ENCODE measurements at places on chromosomes 4 and X. TPM values are rescaled to one million over a fixed set of nuclear protein-coding genes. Genes with fewer than 3 reads are reported as not detected.

The GLRA2 gene
- total RNA-seq = not detected

The COX7B2 gene
- not detected for total RNA-seq

The TLR2 gene
- total RNA-seq = 0.94 TPM

The NOX1 gene
- not detected for total RNA-seq

The FRYL gene
- 43.1 TPM for total RNA-seq

The POU3F4 gene
- not detected for total RNA-seq

DNA sequence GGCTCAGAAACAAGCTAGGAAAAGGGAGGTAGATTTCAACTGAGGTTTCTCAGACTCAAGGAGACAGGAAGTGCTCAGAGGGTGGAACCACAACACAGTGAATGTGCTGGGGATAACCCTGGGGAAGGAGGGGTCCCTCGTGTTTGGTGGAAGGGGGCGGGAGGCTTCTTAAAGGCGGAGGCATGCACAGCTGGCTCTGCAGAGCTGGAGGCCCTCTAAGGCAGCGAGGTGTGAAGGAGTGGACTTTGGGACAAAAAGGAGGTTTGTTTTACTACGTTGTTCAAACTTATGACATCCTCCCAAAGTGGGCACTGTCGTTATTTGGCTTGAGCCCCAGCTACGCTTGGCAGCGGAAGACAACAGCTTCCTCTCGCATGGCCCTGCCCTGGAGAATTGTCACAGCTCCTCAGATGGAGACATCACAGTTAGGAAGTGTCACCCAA, 21.7 kb upstream of the MTM1 start:
- no peak for DNase-seq
- no peak overlapping the region for H3K4me3 ChIP-seq
- H3K27me3 ChIP-seq = no peaks in the 10 kb centered on the region
- no peak overlapping the region for H3K27ac ChIP-seq
- H3K36me3 ChIP-seq = no peaks in the 10 kb centered on the region

DNA sequence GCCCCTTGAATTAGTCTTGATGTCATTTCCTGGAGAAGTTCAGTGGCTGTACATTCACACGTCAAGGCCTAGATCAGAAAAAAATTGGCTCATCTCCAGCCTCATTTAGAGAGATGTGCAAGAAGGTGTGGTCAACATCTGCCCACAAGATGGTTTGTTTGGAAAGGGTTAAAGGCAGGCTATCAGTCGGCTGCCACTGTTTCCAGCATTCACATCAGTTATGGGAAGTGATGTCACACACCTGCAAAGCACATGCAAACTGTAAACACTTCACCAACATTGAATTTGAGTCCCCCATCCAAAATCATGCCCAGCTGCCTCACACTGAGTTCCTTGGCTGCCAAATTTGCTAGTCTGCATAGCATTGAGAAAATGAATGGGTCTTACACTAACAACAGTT, 498.3 kb upstream of the INTU start:
- H3K27me3 ChIP-seq = no peaks in the 10 kb centered on the region
- DNase-seq = no peak
- H3K4me3 ChIP-seq = no peak overlapping the region
- no peaks in the 10 kb centered on the region for H3K36me3 ChIP-seq
- no peaks in the 10 kb centered on the region for H3K4me1 ChIP-seq

- H3K4me1 ChIP-seq = peaks cover 28% of the 10 kb centered on the region
- H3K27me3 ChIP-seq = no peaks in the 10 kb centered on the region
Observed at GRCh38 chr4:27000820-27001219, 140.2 kb downstream of the STIM2 start.

DNA sequence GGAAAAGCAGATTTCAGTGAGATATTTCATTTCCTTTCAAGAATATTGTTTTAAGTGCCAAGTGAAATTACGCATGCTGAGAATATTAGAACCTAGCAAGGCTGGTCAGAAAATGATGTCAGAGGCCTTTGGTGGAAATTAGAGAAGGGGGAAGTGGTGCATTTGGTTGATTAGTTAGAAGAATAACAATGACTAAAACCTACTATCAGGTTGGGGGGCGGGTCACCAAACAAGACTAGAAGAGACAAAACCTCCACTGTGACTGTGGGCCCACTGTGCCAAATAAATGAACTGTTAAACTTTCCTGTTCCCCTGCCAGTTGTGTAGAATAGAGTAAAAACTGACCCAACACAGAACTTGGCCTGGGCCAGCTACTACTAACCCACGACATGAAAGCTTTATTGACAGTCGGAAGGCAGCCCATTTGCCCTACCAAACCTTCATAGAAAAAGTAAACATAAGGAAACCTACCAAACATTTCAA, 2.9 kb downstream of the RAPGEF2 start:
- no peaks in the 10 kb centered on the region for H3K36me3 ChIP-seq
- H3K27ac ChIP-seq = no peak overlapping the region
- H3K27me3 ChIP-seq = peaks cover 3% of the 10 kb centered on the region
- peaks cover 41% of the 10 kb centered on the region for H3K4me1 ChIP-seq
- no peak for DNase-seq

DNA sequence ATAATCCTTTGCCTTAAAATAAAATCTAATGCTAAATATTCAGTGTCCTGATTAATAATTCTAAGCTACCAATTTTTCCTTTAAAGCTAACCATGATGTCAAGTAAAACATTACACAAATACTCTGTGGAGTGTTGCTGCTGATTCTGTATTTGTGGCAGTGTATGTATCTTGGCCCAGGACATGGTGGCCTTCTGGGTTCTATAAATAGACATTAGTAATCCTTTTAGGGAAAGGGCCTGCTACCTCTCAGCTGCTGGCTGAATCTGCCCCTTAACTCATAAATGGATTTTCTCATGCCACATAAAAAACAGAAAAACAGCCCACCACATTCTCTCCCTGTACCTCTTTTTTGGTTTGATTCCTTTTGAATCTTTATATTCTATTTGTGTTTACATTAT, 1.2 kb upstream of the XK start:
- DNase-seq = no peak
- no peaks in the 10 kb centered on the region for H3K36me3 ChIP-seq
- no peak overlapping the region for H3K4me3 ChIP-seq
- H3K4me1 ChIP-seq = no peaks in the 10 kb centered on the region

GRCh38 chr4:124703154-124703553, 9.4 kb downstream of the ANKRD50 start:
- no peaks in the 10 kb centered on the region for H3K4me1 ChIP-seq
- no peak overlapping the region for H3K27ac ChIP-seq
- no peaks in the 10 kb centered on the region for H3K27me3 ChIP-seq
- H3K4me3 ChIP-seq = no peak overlapping the region
- no peak for DNase-seq

DNA sequence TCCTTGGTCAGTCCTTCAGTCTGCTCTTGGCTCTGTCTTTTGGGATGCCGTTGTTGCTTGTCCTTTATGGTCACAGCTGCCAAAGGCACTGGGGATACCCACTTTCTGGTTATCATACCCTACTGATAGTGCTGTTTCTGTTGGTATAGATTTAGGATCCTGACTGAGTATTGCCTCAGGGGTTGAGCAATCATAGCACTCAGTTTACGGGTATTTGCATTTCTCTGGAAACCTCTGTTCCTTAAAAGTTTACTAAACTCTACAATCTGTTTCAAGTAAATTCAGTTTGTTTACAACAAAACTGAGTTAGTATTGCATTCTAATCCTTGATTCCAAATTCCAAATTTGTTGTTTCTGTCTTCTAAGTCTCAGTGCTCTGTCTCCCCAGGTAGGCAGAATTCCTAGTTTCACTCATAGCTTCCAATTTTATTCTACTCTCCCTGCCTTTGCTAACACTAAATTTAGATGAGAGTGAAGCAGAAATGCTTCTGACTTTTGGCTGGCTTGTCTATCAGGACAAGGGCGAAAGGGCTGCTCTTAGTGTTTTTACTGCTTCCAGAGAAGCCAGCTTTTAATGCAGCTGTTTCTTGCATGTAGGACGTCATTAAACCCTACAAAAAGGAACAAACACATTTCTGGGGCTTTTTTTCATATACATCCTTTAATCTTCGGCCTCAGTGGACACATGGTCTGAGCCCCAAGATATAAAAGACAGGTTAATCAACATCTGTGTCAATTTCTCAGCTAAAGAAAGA, 17.2 kb upstream of the TET2 start:
- H3K27ac ChIP-seq = no peak overlapping the region
- H3K4me1 ChIP-seq = no peaks in the 10 kb centered on the region
- no peaks in the 10 kb centered on the region for H3K27me3 ChIP-seq
- no peaks in the 10 kb centered on the region for H3K36me3 ChIP-seq
- DNase-seq = no peak
